ENCODE measurements at places on chromosomes 2 and 18.

GRCh38 chr2:239316562-239317465 lies 84.0 kb downstream of the HDAC4 start:
- DNase-seq: no peak

- DNase-seq: no peak
Observed at GRCh38 chr2:64789466-64790320, 136.0 kb upstream of the SERTAD2 start.

DNA sequence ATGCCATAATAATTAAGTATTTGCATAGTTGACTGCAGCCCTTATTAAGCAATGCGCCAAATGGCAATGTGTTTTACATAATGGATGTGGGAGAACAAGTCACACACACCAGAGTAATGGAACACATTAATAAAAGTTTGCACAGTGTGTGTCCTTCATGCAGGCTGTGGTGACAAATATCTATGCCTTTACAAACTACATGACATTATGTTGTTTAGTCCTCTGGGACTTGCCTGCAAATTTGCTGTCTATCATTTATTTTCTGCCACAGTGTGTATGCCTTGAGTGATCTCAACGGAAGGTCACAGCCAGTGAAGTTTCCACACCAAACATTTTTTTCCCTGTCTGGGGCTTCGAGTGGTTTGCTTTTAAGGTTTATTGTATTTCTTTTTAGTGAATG lies 175.2 kb upstream of the TMEFF2 start:
- DNase-seq: no peak

DNA sequence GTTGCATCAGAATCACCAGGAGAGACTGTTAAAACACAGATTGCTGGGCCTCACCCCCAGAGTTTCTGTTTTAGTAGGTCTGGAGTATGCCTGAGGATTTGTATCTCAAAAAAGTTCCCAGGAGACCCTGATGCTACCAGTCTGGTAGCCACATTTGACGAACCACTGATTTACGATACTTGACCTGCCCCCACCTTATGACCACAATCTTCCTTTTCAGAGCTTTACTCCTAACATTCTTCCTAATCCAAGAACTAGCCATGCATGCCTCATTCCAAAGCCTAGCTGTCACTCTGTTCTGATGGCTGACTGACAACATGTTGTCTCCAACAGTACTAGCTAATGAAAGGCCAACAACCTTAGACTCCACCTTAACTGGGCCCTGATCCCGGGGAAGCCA lies 191.4 kb downstream of the MBD2 start:
- DNase-seq: no peak

DNA sequence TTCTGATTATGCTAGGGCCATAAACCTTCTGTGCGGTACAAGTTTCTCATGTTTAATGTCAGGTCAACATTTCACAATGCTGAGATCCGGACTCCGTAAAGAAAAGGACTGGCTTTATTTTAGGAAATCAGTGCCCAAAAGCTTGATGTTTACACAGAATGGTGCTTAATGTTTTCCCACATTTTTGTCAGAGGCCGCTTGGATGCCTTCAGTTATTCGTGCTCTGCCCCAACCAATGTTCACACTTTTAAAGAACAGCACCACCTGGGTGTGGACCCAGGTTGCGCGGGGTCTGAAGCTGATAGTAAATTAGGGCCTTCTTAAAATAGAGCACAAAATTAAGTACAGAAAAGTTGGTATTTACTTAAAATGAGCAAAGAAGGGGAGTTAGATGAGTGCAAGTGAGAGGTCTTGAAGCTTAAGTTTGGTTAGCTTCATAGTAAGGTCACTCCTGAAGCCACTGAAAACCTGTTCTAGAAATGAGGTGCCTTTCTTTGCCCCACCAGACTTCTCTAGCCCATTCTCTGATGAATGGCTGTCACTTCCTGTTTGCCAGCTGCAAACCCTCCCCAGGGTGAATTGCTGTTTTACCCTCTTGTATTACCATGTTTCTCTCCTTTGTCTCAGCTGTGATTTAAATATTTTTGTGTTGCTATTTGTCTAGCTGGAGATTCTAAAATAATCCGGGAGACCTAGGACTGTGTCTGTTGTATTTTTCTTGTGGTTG lies 20.5 kb downstream of the SLC3A1 start:
- DNase-seq: no peak

- no peak for DNase-seq
Observed at GRCh38 chr2:163665817-163666216, 70.0 kb downstream of the FIGN start.

GRCh38 chr2:215654148-215654819 lies 218.4 kb upstream of the FN1 start:
- DNase-seq: no peak

DNA sequence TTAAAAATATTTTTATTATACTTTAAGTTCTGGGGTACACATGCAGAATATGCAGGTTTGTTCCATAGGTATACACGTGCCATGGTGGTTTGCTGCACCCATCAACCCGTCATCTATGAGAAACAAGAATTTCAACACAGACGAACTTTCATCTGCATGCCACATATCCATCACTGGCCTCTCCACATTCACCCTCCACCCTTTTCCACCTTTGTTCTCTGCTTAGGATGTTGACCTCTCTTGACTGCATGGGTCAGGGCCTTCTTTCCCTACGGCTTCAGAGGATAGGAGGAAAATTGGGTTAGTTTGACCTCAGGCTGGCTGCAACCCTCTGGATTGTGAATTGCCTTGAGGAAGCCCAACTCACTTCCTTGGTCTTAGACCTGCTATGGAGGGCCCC lies 260.9 kb downstream of the MREG start:
- no peak for DNase-seq

GRCh38 chr2:205858881-205859441 lies 176.7 kb downstream of the NRP2 start:
- DNase-seq: no peak
